ENCODE measurements at places on chromosomes 7 and 10.

- no peak for DNase-seq
Measured at GRCh38 chr10:102546606-102547320, 43.0 kb downstream of the SUFU start.

DNA sequence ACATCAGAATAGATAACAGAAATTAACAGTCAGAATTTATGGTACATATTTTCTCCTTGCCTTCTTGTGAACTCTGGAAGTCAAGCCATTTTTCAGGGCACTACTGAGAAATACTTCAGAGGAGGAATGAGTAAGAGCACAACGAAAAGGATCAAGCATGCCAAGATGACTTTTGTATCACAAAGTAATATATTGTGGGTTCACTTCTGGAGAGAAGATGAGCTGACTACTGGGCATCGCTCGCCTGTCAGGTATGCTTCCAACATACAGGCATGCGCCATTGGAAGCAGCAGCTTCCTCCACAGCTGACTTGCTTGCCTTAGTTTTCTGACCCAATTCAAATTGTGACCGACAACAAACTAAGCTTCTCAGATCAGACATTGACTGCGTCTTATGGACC is 137.3 kb downstream of the VTI1A start:
- DNase-seq, result no peak

DNA sequence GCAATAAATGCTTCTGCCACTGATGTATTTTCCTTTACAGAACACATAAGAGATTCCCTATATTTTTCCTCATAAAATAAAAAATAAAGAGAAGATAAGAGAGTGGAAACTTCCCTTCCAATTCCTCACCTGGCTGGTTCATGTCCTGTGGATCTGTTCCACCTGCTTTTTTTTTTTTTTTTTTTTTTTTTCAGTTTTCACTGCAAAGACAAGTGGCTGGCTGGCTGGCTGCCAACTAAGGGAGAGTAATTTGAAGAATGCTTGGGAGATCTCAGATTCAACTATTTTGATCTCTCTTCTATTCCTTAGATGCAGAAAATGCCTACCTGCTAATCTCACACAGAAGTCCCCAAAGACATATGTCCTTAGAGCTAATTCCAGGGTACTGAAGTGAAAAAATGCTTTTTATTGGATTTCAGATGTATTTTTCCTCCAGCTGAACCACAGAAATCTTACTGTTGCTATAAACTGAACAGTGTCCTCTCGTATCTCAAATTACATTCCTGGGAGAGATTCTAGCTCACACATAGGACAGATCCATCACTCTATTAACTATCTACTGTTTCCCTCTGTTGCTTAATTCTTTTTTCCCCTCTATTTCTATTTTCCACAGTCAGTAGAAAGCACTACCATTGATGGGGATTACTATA is 120.8 kb downstream of the NRCAM start:
- DNase-seq, result no peak

- no peak for DNase-seq
Measured at GRCh38 chr7:28121496-28121895, 59.1 kb downstream of the JAZF1 start.

DNA sequence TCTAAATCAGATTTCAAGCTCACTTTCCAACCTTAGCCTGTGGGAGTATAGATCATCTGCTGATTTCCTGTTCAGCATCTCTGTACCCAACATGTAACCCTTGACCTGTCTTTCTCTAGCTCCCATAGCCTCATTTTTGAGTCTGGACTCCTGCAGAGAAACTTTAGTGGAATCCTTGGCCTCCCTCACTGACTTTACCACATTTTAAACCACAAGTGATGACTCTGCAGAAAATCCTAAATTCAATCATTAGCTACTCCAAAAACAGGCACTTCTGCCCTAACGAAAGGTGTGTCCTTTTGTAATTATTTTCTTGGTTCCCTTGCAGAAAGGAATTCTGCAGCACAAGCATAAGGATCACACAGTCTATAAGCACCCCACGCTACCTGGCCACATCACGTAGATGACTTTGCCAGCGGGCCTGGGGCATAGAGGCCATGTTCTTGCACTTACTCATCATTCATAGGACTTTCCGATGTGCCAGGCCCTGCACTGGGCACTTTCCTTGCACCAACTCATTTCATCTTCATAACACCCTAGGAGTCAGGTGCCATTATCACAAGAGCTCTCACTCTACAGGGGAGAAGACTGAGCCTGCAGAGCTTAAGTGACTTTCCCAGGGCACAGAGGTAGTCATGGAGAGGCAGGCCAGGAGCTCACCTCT is 57.2 kb upstream of the OPALIN start:
- no peak for DNase-seq

DNA sequence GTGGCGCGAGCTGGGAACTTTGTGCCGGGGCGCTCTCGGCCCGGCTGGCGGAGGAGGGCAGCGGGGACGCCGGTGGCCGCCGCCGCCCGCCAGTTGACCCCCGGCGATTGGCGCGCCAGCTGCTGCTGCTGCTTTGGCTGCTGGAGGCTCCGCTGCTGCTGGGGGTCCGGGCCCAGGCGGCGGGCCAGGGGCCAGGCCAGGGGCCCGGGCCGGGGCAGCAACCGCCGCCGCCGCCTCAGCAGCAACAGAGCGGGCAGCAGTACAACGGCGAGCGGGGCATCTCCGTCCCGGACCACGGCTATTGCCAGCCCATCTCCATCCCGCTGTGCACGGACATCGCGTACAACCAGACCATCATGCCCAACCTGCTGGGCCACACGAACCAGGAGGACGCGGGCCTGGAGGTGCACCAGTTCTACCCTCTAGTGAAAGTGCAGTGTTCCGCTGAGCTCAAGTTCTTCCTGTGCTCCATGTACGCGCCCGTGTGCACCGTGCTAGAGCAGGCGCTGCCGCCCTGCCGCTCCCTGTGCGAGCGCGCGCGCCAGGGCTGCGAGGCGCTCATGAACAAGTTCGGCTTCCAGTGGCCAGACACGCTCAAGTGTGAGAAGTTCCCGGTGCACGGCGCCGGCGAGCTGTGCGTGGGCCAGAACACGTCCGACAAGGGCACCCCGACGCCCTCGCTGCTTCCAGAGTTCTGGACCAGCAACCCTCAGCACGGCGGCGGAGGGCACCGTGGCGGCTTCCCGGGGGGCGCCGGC is 870 bp downstream of the FZD1 start:
- no peak for DNase-seq

- no peak for DNase-seq
Measured at GRCh38 chr10:50291261-50291850, 40.0 kb upstream of the ASAH2 start.

- no peak for DNase-seq
Measured at GRCh38 chr10:59434463-59435321, 72.3 kb upstream of the FAM13C start.

- DNase-seq, result no peak
Measured at GRCh38 chr7:95052566-95053094, 145.2 kb downstream of the PPP1R9A start.

GRCh38 chr10:103231047-103231551 is 14.6 kb upstream of the RPEL1 start:
- DNase-seq, result no peak

DNA sequence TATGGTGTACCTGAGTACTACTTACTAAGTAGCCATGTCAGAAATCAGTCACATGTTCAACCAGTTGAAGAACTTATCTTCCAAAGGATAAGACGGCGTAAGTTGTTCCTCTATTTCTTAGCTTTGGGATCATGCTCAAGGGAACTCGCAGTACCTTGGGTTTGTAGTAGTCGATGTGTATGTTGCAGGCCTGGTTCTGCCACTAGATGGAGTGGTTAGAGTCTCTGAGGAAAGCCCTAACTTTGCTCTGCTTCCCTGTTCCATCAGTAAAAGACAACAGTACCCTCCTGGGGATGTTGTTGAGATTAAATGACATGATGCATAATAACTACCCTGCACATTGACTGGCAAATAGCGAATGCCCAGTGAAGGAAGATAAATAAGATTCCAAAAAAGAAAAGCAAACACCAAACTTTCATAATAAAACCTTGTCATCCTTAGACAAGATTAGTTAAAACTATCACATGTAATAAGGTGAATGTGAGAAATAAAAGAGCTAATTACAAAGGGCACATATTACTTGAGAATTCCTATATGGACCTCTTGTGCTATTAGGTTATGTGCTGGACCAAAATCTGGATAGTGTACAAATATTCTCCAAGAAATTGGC is 165.9 kb downstream of the ABCA13 start:
- DNase-seq, result no peak

DNA sequence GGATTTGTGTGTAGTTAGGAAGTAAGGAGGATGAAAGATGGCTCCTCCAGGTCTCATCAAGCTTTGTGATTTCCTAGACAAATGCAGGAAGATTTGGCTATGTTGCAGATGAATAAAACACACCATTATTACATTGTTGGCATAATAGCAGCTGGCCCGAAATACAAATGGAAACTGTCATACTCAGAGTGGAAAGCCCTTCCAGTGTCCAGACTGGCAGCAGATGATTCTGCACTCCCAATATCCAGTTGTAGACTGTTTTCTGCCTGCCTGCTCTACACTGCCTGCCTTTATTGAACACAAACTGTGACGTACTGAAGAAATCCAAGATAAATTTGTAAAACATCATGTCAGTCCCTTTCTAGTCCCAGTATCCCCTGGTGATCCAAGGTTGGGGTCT is 99.7 kb upstream of the FZD1 start:
- DNase-seq, result no peak

DNA sequence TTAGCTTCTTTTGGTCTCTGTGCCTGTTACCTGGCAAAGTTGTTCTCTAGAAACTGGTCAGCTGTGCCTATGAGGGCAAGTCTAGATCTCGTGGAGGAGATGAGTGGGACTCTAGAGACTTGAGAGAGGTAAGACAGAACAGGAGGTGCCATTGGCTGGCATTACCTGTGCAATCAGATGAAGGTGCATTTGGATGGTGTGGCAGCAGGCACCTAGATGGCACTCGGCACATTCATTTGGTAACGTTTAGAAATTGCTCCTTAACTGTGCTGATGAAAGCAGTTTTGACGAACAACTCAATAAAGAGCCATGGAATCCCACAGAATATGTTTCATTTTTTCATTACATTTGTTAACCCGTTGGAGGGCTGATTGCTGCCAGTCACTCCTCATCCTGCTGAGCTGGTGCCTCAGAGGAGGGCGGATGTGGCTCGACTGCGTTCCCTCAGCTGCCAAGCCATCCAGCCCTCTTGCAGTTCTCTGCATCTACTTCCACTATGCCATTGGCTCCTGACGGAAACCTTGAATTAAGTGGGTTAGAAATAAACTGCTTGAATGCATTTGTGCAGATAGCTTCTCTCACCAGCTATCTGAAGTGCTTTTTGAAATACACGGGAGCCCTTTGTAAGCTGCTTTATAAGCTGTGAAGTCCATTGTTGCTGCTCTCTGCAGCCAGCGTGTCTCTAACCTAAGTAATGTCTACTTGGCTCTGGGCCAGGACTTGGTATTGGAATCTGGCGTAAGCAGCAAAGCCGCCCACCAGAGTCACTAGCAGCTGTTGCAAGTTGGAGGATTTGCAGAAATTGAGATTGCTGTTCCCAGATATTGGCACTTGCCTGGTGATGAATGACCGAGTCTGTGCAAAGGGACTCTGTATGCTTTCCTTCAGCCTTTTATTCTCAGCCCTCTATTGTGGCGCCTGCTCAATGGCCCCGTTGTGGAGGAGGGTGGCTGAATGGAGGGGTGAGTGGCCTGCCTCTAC is 87.4 kb downstream of the LRRC4 start:
- DNase-seq, result no peak

GRCh38 chr10:119535837-119536507 is 6.5 kb downstream of the RGS10 start:
- no peak for DNase-seq

GRCh38 chr10:73357821-73358220 is 843 bp downstream of the CFAP70 start:
- DNase-seq, result no peak

DNA sequence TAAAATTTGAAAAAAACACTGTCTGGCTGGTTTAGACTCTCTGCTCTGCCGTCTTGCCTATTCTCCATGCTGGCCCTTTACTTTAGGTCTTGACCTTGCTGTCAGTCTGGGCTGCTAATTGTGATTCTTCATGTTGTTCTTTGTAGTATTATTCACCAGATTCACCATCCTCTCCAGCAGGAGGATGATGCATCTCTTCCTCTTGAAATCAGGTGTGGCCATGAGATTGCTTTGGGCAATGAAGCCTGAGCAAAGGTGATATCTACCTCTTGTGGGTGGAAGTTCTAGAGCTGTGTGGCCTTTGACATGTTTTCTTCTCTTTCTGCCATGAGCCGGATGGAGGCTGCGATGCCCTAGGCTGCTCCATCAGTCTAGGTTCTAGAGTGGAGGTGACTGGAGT is 51.3 kb upstream of the ITPRID1 start:
- DNase-seq, result no peak

GRCh38 chr7:74429153-74429747 is 24.5 kb upstream of the GTF2IRD1 start:
- no peak for DNase-seq

GRCh38 chr10:46522295-46523118 is 34.0 kb downstream of the GPRIN2 start:
- no peak for DNase-seq

GRCh38 chr7:152202056-152202455 is 176.6 kb downstream of the GALNT11 start:
- DNase-seq, result no peak

GRCh38 chr7:48094861-48095293 is 5.8 kb downstream of the UPP1 start:
- DNase-seq, result no peak

DNA sequence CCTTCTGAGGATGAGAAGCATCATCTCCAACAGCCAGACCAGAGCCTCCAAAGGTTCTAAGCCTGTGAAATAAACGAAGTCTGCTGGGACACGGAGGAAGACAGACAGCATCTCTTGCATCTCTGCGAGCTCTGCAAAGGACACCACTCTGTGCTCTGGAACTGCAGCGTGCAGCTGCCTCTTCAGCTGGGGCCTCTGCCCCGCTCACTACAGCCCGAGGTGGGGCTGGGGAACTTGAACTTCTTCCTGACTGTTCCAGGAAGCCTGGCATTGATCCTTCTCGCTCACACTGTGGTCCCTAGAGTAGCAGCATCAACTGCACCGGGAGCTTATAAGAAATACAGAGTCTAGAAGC is 163.3 kb downstream of the USP6NL start:
- DNase-seq, result no peak

GRCh38 chr7:150958062-150958552 is 20.0 kb downstream of the KCNH2 start:
- DNase-seq, result no peak

GRCh38 chr10:95793401-95794045 is 37.6 kb downstream of the ENTPD1 start:
- no peak for DNase-seq

GRCh38 chr10:100153239-100153825 is 32.5 kb downstream of the ERLIN1 start:
- no peak for DNase-seq

GRCh38 chr10:129626796-129627435 is 159.9 kb downstream of the MGMT start:
- no peak for DNase-seq

- no peak for DNase-seq
Measured at GRCh38 chr10:107269626-107270025, 105.1 kb upstream of the SORCS1 start.

- no peak for DNase-seq
Measured at GRCh38 chr7:157044147-157044687, 33.8 kb upstream of the MNX1 start.

GRCh38 chr7:16791071-16791470 is 13.7 kb downstream of the AGR2 start:
- no peak for DNase-seq

Measured in stimulated activated CD4-positive, alpha-beta T cell treated with anti-CD3 and anti-CD28 coated beads, Interleukin-1b, Interleukin-23, amount 100 ng/mL, for 1 hour (primary cell).